ENCODE measurements at places on chromosomes 12 and 14. TPM values are rescaled to one million over a fixed set of nuclear protein-coding genes. Genes with fewer than 3 reads are reported as not detected.

SMCO2 gene
- total RNA-seq = 0.89 TPM

SYNE3 gene
- 65.8 TPM for total RNA-seq

MARCHF9 gene
- total RNA-seq = 21.0 TPM

TAS2R13 gene
- 0.45 TPM for total RNA-seq

PLEKHG7 gene
- not detected for total RNA-seq

KRT81 gene
- total RNA-seq = 0.30 TPM

SERPINA10 gene
- not detected for total RNA-seq

DNA sequence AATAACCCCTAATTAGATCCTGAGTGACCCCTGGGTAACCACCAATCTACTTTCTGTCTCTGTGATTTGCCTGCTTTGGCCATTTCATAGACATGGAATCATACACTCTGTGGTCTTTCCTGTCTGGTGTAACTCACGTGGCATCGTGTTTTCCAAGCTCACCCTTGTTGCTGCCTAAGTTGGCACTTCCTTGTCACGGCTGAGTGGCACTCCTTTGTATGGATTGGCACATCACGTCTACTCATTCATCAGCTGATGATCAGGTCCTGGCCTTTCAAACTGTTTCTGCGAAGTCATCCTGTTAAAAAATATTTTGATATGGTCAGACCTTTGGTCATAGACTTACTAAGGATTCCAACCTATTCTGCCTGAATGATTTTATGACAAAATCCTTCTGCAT lies 87.7 kb downstream of the GLT1D1 start:
- DNase-seq = no peak

DNA sequence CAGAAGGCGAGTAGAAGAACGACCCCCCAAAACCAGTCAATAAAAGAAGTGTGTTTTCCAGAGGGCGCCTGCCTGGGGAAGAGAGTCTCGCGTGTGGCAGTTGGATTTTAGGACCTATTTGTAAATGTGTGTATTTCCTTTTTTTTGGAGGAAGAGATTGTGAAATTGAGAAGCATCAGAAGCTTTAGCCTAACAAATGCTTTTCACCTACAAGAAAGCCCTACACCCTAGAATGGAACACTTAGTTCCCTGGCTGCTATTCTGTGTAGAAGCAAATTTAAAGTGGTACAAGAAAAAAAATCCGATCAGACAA lies 1.3 kb downstream of the RCOR1 start:
- no peak for DNase-seq

GRCh38 chr12:59615392-59616165 lies 19.8 kb downstream of the SLC16A7 start:
- no peak for DNase-seq

DNA sequence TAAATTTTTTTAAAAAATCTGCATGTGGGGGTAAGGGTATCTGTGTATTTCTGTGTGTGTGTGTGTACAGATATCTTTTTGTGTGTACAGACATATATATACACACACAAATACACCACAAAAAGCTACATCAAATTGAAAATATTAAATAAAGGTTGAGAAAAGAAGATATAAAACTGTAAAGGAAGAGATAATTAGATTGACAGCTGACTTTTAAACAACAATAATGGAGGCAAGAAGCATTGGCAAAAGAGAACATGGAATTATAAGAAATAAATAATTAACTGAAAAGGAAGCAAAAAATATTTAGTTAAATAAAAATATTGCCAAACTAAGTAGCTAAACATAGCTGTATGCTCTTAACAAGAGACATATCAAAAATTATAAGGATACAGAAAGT lies 291.4 kb downstream of the FSCB start:
- no peak for DNase-seq

GRCh38 chr14:36513451-36514277 lies 6.4 kb downstream of the NKX2-1 start:
- no peak for DNase-seq

DNA sequence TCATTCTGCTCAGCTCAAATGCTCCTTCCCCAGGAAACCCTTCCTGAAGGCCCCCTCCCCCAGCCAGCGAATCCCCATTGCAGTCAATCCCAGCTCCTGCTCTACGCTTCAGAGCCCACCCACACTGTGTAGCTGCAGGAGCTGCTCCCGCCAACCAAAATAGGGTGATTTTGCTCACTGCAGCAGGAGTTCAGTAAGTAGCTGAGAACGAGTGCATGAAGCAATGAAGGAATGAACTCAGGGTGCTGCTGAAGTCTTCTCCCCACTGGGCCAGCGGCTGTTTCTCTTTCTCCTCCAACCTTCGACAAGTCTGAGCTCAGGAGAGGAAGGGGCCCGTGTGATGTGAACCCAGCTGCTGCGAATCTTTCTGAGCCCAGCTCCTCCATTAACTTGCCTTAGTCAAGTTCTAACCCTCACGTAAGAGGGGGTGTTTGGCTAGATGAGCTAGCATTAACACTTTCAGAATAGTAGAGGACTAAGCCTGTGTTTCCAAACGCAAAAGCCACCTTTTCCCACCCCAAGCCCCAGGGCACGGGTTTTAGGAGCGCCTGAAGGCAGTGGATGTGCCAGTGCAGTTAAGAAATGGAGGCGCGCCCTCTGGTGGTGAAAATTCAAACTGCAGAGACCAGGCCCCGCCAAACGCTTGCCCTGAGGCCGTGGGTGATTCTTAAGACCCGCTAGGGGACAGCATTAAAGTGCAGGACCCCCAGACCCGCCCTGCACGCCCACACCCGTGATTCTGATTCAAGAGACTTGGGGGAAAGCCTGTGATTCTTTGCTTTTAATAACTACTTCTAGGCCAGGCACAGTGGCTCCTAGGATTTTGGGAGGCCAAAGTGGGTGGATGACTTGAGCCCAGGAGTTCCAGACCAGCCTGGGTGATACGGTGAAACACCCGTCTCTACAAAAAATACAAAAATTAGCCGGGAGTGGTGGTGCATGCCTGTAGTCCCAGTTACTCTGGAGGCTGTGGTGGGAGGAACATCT lies 11.9 kb upstream of the SERPINA4 start:
- peak; percentile 60 for DNase-seq

DNA sequence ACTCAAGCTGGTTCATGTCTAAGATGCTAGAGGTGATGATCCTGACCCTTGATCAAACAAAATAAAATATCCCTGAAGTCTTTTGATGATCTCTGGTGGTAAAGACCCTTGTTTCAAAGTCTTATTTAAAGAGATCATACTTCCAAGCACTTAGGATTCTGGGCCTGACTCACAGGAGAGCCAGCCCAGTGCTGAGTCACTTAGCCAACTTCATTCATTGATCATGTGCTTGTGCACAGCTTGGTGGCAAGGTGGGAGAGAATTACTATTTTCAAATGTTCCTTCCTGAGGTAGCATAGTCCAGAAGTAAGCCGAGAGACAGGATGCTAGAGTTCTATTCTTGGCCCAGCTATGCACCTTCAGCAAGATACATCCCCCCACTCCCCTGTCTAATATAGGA lies 40.6 kb downstream of the SCN8A start:
- DNase-seq = no peak

DNA sequence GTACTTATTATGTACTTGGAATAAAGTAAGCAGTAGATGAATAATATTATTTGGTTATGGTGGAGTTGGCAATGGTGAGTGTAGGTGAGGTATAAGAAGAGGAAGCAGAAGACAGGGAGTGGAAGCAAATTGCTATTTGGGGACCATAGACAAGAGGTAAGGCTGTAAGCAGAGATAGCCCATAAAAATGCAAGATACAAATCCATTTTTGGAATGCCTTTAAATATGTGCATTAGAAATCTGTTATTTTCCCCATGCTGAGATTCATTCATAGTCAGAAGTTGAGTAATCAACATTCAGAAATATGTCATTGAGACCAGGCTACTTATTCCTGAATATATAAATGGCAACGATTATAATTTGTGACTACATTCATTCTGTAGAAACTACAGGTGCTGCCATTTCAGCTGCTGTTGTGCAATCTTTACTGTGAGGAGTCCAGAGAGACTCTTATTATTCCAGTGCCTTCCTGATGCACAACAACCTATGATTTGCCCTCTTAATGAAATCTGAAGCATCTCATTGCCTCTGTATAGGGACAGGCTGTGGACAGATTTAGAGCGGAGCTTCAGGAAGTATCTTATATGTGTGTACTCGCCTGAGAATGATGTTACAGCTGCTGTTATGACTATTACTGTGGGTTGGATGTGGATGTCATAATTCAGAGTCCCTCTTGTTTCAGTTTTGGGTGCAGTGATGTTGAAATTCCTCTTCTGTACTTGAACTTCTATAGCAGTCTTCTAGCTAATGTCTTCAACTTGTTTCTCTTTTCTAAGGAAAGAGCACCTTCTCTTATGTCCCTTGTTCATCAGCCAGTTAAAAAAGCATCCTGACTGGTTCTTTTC lies 173.8 kb downstream of the NAV3 start:
- no peak for DNase-seq

DNA sequence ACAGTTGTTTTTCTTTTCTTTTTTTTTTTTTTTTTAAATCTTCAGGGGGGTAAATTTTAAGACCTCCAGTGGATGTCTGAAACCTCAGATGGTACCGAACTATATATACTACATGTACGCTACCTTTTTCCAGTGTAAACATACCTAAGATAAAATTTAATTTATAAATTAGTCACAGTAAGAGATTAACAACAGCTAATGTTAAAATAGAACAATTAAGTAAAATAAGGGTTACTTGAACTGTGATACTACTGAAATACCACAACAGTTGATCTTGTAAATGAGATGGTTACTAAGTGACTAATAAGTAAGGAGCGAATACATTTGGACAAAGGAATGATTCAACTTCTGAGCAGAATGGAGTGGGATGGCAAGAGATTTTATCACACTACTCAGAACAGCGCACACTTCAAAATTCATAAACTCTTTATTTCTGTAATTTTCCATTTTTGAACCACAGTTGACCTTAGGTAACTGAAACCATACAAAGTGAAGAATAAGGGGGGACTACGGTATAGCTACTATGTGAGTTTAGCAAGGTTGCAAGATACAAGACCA lies 80.5 kb upstream of the PCED1B start:
- no peak for DNase-seq

DNA sequence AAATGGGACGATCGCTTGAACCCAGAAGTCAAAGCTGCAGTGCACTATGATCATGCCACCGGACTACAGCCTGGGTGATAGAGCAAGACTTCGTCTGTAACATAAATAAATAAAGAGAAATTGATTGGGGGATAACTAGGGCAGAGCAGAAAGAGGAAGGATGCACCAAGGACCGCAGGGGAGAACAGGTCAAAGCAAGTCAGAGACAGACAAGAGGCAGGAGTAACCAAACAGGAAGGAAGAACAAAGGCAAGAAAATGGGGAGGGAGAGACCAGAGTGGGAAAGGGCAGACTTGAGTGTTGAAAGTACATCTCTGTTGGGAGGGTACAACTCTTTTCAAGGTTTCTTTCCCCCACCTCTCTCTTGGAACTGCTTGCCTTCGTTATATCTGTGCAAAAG lies 50.8 kb upstream of the ELK3 start:
- no peak for DNase-seq

GRCh38 chr12:52248541-52249461 lies 15.8 kb downstream of the KRT7 start:
- no peak for DNase-seq

DNA sequence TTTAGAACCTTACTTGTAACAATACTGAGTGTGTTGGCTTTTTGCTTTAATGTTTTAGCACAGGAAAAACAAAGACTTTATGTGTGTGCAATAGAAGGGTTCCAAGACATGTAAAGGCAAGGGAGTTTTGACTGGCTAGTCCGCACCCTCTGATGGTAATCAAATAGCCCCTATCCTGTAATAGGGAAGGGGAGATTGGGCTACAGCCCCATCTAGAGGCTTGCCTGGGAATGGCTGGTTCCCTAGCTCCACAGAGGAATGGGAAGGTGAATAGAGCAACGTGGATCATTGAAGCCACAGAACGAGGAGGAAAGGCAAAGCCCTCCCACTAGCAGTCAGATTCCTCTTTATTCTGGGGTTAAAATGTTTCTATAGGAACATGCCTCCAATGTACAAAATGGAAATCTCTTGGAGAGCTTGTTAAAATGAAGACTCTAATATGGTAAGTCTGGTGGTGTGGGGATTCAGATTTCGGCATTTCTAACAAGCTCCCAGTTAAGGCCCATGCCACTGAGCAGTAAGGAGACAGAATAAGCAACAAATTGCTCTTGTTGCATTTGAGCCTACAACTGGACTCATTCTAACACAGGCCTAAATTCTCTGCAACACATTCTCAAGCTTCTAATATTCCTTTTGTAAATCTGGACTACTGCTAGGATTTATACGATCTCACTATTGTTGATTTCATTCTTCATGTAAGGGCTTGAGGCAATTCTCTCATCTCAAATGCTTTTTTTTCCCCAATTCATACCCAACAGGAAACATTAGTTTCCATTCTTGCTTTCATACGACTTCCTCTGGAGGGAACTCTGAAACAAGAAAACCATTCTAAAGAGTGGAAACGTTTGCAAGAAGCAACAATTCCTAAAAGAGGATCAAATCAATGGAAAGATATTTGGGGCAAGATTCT lies 57.1 kb downstream of the NIN start:
- no peak for DNase-seq

DNA sequence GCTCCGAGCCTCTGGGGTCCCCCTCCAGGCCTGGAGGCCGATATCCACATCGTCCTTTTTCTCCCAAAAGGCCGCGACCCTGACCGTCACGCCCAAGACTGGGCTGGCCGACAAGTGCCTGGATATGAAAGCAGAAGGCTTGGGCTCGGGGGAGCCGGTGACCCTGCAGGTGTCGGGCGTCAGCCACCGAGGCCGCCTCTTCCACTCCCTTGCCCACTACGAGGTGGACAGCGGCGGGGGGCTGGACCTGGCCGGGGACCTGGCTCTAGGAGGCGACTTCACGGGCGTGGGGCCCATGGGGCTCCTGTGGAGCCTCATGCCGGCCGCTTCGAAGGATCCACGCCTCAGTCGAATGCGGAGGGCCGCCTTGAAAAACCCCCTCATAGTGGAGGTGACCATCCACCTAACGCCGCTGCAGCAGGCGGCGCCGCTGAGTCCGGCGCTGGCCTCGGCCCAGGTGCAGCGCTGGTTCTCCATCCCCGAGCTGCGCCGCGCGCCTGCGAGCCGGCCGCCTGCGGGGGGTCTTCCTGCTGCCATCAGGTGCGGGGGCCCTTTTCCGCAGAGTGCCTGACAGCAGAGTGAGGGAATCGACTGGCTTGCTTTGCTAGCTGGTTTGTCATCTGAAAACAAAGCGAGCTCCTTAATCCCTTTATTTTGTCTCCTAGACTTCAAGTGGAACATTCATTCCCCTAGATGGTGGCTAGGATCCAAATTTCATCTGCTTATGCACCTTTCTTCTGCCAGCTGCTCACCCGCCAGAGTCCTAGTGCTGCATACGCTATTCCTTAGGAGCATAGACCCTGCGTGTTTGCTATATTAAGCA lies 10.6 kb upstream of the DNAL1 start:
- no peak for DNase-seq

DNA sequence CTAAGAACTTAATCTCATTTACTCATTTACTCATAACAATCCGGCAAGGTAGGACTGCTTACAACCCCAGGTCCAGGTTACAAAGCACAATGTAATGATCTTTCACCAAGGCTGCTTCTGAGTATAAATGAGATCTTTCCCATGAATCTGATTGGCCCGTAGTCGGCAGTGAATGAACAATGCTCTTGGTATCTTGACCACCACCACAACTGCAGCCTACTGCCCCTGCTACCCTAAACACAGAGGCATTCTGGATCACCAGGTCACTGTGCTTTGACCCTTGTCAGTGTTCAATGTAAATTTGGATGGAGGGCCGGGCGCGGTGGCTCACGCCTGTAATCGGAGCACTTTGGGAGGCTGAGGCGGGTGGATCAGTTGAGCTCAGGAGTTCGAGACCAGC lies 15.9 kb downstream of the FAM181A start:
- DNase-seq = no peak

- DNase-seq = no peak
Observed at GRCh38 chr14:51424561-51425251, 184.7 kb downstream of the TMX1 start.

Data from activated CD8-positive, alpha-beta memory T cell treated with anti-CD3 and anti-CD28 coated beads, Interleukin-2, amount 10 ng/mL, durations not matched to agents 7 days and 5 days (primary cell).